ENCODE measurements at places on chromosomes 7 and 10.
A peak's percentile ranks its signal among the peaks of the same experiment; 100 is the strongest.

DNA sequence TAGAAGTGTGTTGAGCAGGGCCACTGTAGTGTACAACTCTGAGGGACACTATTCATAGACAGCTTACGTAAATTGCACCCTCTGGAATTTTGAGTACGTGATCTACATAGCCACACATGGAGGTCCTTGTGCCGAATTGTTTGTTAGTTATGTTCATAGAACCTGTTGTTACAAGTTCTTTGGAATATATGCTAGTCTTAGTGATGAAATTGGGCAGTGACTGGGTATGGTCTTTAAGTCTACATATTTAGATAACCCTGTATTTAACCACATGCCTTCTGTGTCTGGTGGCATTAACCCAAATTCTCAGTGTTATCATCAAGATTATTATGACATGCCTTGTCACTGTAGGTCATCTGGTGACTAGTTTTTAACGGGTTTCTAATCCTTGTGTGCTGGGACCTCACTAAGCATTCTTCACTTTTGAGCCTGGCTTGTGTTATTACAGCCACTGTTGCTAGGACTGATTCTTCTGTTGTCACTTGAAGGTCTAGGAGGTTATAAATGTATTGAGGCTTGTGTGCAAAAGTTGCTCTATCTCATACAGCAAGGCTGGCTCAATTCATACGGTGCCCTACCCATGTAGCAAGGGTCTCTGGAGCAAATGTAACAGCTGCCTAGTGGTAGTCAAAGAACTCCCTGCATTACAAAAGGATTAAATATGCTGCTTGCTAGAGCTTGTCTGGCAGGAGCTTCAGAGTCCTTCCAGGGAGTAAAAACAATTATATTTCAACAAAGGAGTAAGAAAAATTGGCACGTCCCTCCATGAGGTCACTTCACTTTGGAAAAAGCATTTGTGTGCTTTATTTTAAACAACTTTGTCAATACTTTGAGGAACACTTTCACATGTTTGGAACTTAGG lies 65.4 kb downstream of the CDK14 start:
- DNase-seq, result peak; percentile 11

GRCh38 chr7:95229301-95229700 lies 95.0 kb downstream of the PON1 start:
- peak; percentile 52 for DNase-seq

GRCh38 chr7:43925984-43926797 lies at the start of gene UBE2D4:
TSS of gene UBE2D4 (plus strand) at chr7:43926436. CDS start at chr7:43926533, 97 bp downstream.
- DNase-seq, result peak; percentile 53

GRCh38 chr7:158284617-158285382 lies 302.8 kb downstream of the PTPRN2 start:
- no peak for DNase-seq

- DNase-seq, result no peak
Observed at GRCh38 chr7:67773081-67773480, 776.4 kb downstream of the TYW1 start.

DNA sequence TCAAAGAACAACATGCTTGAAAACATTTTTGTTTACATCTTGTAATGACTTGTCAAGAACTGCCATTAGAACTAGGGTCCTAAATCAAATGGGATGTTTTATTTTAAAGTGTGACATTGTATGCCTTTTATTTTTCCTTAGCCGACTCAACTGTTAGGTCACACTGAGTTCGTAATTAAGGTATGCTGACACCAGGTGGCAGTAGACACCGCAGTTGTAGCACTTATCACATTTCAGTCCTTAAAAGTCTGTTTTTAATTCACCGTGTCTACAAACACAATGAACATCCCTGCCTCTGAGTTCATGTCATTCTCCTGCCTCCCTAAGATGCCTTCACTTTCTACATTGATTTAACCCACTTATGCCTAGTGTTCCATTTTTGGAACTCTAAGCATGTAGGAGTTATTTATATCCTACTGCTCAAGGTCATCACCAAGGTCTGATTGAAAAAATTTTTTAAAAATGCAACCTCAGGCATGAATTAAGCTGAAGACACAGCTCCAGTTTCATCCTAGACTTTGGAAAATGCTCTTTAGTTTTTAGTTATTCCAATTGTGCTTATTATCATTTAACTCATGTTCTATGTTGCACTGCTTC lies 186.1 kb downstream of the BMPER start:
- DNase-seq, result peak; percentile 74

DNA sequence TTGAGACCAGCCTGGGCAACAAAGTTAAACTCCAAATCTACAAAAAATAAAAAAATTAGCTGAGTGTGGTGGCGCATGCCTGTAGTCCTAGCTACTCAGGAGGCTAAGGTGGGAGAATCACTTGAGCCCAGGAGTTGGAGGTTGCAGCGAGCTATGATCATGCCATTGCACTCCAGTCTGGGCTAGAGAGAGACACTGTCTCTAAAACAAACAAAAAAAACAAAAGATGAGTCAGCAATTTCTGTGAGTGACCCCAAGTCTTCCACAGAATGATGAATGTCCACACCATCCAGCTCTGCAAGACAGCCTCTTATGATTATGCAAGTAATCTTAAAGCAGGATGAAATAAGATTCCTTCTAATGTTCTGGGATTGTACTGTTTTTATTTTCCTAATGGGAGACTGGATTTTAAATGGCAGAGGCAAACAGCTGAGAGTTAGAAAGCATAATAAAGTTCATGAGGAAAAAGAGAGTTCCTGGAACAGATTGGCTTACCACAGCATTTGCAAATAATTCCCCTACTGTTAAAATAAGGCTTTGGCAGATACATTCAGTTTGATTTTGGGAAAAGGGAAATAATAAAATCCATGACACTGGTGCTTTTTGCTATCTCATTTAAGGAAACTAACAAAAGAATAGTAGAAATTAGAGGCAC lies 18.9 kb upstream of the PRKAR2B start:
- DNase-seq, result no peak

- no peak for DNase-seq
Observed at GRCh38 chr10:122338609-122339441, 35.7 kb upstream of the PLEKHA1 start.

DNA sequence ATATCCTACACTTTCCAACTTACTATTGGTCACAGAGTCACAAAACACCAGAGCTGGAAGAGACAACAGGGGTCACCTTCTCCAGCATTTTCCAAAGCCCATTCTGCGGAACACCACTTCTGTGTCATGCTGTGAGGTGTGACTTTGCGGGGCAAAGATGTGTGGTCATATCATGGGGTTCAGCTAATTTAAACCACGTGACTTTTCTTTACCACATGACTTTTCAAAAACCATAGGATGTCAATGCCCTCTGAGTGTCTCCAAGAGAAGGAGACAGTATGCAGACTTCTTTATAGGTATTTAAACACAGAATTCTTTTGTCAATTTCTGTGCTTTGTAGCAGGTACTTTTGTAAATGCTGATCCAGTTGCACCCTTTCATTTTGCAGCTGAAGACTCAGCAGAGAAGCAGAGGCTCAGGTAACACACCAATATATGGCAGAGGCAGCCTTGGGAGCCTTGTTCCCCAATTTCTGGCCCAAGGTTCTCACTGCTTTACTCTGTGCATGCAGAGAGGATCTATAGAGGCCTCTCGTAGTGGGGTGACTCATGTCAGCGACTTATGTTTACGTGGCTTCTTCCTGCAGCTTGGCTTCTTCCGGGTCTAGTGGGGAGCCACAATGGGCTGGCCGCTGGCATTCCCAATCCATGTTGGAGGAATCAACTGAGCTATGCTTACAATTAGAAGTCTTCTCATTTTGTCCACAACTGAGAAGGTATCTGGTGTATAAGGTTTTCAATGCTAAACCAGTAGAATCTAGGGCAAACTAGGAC lies 104.0 kb upstream of the RHOBTB1 start:
- DNase-seq, result no peak

DNA sequence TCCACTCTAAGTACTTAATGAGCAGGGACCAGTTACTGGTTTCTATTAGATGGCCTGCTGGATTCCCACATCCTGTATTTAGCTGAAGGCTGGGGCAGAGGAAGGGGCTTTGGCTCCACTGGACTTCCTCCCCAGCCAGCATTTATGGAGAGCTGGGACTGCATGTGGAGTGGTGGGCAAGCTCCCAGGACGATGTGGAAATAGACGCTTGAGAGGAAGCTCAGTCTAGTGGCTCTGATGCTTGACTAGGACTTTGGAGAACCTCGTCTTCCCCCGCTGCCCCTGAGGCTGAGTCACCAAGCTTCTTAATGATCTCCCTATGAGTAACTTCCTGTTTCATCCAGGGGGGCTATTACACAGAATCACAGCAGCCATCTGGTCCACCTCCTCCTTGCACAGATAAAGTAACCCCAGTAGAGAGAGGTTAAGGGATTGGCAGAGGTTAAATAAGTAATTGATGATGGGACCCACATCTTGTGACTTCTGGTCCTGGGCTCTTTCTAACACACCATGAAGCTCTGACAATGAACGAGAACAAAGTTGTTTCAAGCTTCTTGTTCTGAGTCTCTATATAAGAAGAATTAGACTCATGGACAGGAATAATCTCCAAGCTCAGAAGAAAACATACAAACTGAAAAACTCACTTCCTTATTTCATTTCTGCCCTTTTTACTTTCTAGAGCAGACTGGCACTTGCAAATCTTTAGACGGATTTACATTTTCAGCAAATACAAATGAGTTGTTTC lies 126.2 kb downstream of the PRPF18 start:
- peak; percentile 98 for DNase-seq

DNA sequence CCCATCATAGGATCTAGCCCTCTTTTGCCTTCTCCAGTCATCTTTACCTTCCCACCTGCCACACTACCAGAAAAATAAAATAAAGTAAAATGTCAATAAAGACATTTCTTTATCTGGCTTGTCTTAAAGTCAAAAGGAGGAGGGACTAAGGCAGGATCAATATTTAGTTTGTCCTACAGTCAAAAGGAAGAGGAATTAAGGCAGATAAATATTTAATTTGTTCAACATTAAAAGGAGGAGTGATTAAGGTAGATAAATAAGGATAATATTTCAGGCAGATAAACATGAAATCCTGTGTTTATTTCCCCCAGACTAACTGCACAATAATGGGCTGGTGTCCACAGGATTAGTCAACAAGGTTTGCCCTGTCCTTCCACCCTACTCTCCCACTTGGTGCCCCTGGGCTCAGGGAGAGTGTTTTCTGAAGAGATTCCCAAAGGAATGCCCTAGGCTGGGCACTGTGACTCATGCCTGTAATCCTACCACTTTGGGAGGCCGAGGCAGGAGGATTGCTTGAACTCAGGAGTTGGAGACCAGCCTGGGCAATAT lies 18.3 kb upstream of the MSMB start:
- no peak for DNase-seq

DNA sequence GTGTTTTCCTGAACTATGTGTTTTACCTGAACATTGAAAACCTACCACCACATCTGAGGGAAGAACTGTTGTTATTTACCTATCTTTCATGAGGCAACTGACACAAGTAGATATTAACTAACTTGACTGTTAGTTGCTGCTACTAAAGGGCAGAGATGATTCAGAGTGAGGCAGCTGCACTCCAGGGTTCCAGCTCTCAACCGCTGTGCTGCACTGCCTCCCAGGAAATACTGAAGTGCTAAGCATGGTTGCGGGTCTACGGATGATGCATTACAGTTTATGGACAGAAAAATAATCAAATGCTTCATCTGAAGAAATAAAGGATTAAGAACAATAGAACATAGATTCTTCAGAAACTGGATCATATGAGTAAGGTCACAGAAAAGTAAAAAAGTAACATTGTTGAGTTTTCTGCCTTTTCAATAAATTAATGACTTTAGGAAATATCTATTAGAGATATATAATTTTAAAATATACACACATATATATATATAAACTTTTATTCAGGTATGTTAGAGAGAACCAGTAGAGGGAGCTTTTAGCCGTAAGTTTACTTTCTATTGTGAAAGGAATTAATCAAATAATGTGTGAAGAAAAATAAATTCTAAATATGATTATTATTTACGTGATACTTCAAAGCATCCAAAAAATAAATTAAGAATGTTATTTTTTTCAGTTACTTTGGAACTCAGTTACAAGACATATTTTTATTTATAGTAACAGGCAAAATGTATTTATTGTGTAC lies 620.0 kb downstream of the CNTNAP2 start:
- DNase-seq, result peak; percentile 16

- no peak for DNase-seq
Observed at GRCh38 chr10:97129666-97130065, 56.1 kb downstream of the SLIT1 start.

- no peak for DNase-seq
Observed at GRCh38 chr10:18421726-18422293, 229.6 kb downstream of the NSUN6 start.

- no peak for DNase-seq
Observed at GRCh38 chr7:123439191-123439590, 95.2 kb downstream of the IQUB start.

DNA sequence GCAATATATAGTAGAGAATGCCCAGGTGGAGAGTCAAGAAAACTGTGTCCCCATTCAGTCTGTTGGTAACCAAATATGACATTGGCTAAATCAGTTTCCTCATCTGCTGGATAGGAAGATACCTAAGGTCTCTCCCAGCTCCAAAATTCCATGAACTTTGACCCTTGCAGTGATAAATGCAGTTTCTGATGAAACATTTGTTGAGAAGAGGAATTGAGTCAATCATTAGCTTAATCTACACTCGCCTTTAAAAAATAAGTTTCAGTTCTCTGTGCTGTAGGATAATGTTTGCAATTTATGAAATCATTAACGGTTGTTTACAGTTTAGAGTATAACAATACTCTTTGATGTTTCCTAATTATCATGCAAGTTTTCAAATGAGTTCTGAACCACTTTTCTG lies 38.0 kb upstream of the SLC25A13 start:
- no peak for DNase-seq

- DNase-seq, result no peak
Observed at GRCh38 chr10:122294511-122295450, 23.7 kb downstream of the BTBD16 start.

GRCh38 chr7:129784437-129784782 lies 168.3 kb downstream of the UBE2H start:
- DNase-seq, result no peak

DNA sequence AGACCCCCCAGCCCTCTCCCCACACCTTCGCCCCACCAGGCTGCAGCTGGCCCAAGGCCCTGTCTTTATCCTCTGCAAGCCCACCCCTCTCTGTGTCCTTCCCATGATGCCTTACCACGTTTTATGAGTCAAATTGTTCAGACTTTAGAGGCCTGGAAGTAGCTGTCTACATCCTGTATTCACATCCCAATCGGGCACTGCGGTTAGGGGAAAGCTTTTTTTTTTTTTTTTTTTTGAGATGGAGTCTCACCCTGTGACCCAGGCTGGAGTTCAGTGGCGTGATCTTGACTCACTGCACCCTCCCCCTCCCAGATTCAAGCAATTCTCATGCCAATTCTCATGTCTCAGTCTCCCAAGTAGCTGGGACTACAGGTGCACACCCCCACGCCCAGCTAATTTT lies 121.5 kb upstream of the SH2B2 start:
- peak; percentile 27 for DNase-seq
